ENCODE measurements at places on chromosomes 7 and 10.

DNA sequence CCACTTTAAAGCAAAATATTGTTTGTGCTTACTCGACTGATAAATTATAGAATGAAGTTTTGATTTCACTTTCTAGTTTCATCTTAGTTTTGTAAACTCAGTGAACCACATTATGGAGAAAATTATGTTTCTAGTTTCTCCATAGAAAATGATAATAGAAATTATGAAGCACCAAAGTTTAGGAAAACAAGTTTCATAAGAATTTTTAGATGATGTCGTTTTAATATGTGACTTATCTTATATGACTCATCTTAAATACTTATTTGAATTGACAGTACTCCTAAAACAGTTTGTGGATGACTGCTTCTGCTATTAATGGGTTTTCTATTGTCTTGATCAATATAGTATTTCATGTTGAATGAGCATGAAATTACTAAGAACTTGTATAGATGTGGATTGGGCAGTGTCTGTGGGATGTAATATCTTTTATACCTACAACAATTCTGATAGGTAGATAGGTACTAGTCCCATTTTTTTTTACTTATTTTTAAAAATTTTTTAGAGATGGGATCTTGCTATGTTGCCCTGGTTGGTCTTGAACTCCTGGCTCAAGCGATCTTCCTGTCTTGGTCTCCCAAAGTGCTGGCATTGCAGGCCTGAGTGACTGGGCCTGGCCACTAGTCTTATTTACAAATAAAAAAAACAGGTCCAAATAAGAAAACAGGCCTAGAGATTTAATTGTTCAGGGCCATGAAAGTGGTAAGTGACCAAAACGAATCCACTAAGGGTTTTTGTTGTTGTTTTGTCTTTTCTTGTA is 3.7 kb downstream of the HBP1 start:
- no peak for DNase-seq

- no peak for DNase-seq
Measured at GRCh38 chr7:36985866-36986400, 261.6 kb upstream of the AOAH start.

DNA sequence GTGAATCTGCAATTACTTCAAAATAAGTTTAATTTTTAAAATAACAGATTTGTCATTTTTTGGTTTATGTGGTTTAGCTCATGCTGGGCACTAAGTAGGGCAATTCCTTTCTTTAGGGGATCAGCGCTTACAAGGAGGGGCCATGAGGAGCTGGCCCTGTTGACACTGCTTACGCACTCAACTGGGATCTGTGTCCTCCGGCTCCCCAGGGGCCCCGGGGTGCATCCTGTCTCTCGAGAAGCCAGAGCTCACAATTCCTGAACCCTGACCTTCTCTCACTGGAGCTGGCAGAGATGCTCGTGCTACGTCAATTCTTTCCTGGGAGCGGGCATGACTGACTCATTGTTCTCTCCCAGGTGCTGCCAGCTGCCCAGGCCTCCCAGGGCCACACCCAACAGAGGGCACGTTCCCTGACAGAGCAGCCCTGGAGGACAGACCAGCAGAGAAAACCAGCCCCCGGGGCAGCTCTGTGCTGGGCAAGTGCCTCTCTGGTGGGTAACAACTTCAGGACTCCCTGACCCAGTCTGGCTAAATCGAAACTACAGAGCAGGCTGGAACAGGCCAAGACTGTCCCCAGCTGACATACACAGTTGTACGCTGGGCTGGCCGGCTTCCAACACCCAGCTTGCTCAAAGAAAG is 36.8 kb downstream of the CTBP2 start:
- DNase-seq: no peak

DNA sequence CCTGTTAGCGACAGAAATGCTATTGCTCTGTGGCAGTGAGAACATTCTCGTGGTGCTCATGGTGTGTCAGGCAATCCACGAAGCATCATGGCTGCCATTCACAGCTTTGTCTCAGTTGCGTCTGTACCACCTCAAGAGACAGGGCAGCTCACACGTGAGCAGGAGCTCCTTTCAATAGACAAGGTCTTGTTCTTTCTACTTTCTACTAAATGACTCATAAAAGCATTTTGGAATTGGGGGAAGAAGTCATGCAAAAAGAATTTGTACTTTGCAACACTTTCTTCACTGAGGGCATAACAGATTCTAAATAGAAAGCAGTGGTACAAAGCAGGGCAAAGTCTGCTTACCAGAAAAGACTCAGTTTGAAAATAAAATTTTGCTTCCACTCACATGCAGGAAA is 638.5 kb downstream of the PHTF2 start:
- no peak for DNase-seq

DNA sequence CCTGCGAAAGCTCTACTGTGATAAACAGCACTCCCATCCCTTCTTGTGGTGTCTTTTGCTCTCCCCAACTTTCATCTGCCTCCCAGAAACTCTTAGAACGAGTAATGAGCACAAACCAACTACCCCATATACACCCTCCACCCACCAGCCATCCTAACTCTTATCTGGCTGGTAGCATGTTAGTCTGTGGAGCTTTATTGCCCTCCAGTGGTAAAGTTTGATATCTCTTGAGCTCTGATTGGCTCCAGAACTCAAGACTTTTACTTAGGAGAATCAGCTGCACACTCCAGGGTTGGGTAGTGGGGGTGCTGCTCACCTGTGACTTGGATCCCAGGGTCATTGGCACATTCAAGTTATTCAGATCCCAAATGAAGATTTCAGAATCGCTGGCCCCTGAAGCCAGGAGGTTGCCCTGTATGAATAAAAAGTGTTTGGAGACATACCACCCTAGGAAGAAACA is 10.9 kb downstream of the SEC31B start:
- no peak for DNase-seq

GRCh38 chr10:133189256-133189655 is 29.2 kb downstream of the KNDC1 start:
- DNase-seq: no peak

DNA sequence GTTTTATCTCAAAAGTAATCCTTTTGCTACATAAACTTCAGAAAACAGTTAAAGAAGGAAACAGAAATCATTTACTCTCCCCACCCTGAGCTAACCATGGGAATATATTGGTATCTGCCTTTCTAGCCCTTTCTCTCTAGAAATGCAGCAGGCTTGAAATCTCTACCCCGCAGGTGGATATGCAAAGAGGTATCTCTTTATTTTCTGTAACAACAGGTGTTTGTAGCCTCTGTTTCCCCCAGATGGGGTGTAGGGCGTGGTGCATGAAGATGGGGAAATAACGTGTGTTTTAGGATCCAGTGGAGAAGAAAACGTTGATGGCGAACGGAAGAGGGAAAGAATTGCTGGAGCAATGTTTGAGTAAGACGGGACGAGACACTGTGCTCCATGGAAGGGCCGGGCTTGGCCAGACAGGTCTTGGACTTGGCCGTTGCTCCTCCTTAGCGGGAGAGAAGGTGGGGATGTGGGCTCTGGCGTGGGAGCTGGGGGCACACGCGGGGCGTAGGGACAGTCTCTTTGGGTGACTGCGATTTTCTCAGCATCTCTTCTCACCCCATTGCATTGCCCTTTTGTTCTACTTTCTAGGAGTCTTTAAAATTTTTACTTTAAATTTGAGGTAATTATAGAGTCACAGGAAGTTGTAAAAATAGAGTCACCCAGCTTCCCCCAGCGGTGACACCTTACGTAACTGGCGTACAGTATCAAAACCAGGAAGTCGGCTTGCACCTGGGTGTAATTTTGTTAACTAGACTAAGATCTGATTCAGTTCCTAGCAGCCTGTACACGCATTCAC is 82.9 kb downstream of the ELFN1 start:
- no peak for DNase-seq

- DNase-seq: no peak
Measured at GRCh38 chr7:83550100-83550499, 98.8 kb downstream of the SEMA3E start.

GRCh38 chr7:150737265-150738055 is at the start of gene GIMAP5:
TSS of gene GIMAP5 (plus strand) at chr7:150737418. CDS start at chr7:150740885, 3,467 bp downstream.
- no peak for DNase-seq

- DNase-seq: no peak
Measured at GRCh38 chr10:92740762-92741161, 51.0 kb downstream of the HHEX start.

DNA sequence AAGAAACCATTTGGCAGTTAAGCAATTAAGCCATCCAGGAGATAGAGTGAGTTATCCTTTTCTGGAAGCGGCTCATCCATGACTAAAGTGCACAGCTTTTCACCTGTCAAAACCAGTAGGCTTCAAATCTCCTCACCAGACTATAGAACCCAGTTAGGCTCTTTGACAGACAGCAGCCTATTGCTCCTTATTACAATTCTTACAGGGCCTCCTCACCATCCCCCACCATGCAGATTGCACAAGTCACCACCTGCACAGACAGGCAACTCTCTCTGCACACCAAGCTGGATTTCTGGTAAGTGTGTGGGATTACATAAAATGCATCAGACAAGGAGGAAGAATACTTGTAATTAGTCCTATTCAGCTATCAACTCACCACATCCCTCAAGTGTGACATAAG is 301.6 kb downstream of the SNX13 start:
- no peak for DNase-seq

GRCh38 chr7:120991161-120991560 is 2.6 kb downstream of the CPED1 start:
- no peak for DNase-seq

- DNase-seq: no peak
Measured at GRCh38 chr10:10910634-10911033, 107.0 kb upstream of the CELF2 start.

All from stimulated activated CD8-positive, alpha-beta memory T cell treated with anti-CD3 and anti-CD28 coated beads, Interleukin-7, amount 100 ng/mL, for 1 hour (primary cell).